ENCODE measurements at places on chromosomes 2 and 18.
A peak's percentile ranks its signal among the peaks of the same experiment; 100 is the strongest.

GRCh38 chr2:136124805-136125204, 6.9 kb upstream of the CXCR4 start:
- no peak for DNase-seq

- no peak for DNase-seq
These were observed 673.8 kb upstream of the FANCL start for GRCh38 chr2:58914733-58915505.

DNA sequence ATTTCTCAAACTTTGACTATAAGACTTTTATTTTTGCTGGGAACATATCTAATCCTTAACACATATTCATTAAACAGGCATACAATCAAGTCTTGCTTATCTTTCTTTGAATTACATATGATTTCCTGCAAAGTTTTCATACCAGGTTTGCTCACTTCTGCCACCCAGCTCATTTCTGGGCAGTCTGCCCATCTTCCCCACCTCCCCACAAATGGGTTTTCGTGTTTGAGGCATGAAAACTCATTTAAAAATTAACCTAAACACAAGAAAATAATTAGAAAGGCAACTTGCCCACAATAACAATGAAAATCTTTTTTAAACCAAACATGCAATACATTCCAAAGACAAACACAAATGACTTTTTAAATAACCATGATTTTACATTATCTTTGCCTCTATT, 3.4 kb downstream of the CHST9 start:
- DNase-seq: no peak

- no peak for DNase-seq
These were observed 31.4 kb downstream of the NPPC start for GRCh38 chr2:231894566-231895380.

DNA sequence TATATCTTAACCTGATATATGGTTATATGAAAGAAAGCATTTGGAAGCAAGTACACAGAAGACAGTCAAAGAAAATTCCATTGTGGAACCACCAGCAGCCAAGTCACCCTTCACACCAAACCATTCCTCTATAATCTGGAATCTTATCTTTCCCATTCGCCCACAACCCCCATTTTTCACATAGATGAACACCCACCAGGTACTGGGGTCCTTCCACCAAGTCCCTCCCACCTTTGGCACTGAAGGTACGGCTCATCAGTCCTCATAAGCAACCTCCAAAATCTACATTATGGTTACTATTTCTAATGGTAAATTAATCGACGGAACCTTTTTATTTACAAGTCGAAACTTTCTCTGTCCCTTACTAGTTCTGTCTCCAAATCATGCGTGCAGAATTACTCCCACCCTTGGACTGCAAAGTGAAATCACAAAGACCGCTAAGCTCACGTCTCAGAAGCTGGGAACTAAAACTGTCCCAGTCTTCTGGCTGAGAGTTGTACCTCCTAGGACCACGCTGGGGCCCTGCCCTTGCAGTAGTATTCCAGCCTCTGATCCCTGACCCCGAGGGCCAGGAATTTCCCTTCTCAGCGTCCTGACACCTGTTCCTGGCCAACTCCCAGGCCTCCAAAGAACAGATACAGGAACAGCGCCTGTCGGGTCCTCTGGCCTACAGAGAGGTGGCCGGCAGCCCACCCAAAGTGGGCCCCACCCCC, 702 bp downstream of the OLA1 start:
- DNase-seq: peak; percentile 46

DNA sequence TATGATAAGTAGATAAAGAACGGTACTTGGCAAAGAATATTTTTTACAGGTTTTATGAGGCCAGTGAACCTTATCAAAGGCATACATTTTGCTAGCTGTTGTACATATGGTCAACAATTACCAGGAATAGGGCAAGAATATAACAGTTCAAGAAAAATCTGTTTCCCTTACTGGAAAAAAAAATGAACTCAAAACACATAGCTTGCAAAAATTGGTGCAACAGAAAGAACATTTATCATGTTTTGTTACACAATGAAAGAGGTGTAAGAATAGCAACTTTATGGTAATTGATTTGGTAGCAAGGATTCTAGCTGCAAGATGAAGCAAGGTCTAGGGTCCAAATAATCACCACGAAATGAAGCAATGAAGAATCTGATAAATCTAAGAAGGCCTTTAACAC, 41.6 kb downstream of the TTC21B start:
- DNase-seq: no peak

- no peak for DNase-seq
These were observed 1.6 kb downstream of the NFATC1 start for GRCh38 chr18:79397247-79397829.

DNA sequence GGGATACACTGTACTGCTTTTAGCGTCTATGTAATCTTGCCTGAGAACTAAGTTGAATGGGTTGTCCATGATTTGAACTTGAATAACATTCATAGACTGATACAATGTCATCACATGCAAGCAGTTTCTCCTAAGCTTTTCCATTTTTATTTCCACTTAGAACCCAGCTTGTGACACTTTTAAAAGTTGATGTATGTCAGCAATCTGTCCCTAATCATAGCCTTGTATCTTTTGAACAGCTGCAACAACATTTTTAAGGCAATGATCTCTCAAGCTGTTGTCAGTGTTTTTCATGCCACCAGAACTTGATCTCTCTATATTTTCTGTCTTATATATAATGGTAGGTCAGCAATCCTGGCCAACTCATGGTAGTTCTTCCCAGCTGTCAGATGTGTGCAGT, 185.0 kb downstream of the DOK6 start:
- DNase-seq: no peak

DNA sequence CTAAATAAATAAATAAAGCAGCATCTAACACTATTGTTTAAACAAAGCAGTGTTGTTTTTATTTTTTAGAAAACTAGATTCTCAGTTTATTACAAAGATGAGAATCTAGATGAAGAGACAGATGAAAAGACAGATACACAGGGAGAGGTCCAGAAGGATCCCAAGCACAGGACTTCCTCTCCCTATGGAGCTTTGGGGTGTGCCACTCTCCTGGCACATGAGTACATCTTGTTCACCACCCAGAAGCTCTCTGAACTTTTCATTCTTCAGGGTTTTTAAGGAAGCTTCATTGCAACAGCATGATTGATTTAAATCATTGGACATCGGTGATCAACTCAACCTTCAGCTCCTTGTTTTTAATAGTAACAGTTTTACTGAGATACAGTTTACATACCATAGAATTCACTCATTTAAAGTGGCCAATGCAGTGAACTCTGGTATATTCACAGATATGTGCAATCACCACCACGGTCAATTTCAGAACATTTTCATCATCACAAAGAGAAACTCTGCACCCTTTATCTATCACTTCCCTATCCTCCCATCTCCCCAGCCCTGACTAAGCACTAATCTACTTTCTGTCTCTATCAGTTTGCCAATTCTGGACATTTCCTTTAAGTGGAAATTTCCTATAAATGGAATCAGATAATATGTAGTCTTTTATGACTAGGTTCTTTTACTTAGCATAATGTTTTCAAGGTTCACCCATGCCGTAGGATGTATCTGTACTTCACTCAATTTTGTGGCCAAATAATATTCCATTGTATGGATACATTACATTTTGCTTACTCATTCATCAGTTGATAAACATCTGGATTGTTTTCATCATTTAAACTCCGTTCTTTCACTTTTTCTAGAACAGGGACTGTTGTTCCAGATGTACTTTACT, 62.3 kb upstream of the ZFP36L2 start:
- DNase-seq: no peak

DNA sequence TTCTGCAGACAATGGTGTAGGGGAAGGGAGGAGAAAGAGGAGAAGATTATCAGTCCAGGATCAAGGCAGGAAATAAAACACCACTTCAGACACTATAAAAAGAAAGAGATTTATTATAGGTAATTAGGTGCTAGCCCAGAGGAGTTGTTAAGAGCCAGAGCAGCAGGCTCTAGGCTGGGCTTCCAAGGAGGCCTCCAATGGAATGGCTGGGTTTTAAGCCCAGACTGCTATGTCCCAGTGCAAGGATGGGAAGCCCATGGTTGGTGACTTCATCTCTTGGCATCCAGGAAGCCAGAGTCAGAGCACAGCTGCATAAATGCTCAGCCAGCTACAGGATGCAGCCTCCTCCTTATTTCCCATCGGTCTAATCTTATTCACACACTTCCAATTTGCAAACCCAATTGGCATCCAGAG, 95.6 kb downstream of the LAMA3 start:
- no peak for DNase-seq

DNA sequence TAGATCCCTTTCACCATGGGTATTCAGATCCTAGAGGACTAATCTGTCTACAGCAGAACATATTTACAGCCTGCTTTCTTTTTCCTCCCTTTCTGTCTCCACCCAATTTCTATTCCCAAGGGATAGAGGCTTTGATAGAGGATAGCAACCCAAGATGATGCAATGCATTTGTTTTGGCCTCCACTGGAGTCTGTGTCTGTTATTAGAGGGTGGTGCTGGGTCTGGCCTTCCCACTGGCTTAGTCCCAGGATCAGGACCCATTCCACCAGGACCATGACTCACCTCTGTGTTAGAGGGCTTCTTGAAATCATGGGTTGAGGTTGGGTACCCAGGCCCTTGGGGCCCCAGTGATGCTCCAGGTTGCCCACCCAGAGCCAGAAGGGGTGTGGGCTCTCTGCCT, 239.7 kb upstream of the TNP1 start:
- no peak for DNase-seq

- DNase-seq: peak; percentile 28
These were observed 279.1 kb downstream of the ZEB2 start for GRCh38 chr2:144240656-144241339.

- no peak for DNase-seq
These were observed 31.7 kb upstream of the CERS6 start for GRCh38 chr2:168424112-168424951.

DNA sequence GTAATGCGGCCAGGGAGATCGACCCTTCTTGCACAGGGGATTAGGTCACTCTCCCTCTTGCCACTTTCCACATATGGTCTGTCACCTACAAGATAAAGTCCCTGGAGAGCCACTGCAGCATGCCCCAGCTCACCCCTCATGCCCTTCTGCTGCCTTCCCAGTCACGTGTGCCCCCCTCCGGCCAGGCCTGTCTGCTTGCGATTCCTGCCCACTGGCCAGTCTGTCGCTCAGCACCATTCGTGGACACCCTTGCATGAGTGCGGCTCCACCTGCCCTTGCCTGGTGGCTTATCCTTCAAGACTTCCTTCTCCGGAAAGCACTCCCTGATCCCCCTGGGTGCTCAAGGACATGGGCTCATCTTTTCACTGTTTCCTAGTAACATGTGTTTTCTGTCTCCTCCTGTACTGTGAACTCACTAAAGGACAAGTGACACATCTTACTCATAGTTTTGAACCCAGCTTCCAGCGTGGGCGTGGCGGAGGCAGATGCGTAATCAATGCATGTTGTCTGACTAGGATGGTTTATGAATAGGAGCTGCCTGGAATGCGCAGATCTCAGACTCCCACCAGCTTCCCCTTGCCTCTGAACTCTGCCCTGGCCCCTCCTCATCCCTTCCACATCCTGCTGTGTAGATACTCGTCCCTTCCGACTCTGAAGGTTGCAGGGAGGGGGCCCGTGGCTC, 7.8 kb upstream of the NT5DC4 start:
- no peak for DNase-seq

- DNase-seq: no peak
These were observed 6.2 kb upstream of the ZNF236 start for GRCh38 chr18:76816127-76816526.

GRCh38 chr2:11156396-11157075, 1.3 kb downstream of the SLC66A3 start:
- no peak for DNase-seq

- no peak for DNase-seq
These were observed 1234.6 kb upstream of the CHAC2 start for GRCh38 chr2:52532956-52533355.

DNA sequence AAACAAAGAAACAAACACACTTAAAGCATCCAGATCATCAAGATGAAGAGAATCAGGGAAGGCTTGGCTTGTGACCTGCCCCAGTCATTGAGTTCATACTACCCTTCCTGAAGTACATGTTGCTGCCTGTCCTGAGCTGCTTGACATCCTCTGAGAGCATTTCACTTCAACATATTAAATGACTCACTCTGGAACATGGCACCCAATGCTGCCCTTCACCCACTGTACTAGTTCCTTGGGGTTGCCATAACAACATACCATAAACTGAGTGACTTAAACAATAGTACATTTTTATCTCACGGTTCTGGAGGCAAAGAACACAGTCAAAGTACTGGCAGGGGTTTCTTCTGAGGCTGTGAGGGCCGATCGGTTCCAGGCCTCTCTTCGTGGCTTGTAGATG, 371.3 kb downstream of the RNF144A start:
- DNase-seq: no peak

DNA sequence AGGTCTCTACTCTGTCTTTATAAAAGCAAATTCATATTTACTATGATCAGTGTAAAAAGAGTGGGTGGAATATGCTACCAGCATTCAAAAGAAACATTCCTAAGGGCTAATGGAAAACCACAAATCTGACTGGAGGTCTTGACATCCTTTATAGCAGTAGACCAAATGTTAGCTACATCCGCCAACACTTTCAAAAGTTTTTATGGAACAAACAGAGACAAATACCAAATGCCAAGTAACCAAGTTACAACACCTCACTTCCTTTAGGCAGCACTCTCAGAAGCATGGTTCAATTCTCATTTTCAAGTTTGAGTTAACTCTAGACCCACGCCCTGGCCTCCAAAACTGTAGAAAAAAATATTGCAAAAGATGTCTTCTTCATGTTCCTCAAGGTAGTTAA, 78.3 kb upstream of the SETBP1 start:
- DNase-seq: no peak

DNA sequence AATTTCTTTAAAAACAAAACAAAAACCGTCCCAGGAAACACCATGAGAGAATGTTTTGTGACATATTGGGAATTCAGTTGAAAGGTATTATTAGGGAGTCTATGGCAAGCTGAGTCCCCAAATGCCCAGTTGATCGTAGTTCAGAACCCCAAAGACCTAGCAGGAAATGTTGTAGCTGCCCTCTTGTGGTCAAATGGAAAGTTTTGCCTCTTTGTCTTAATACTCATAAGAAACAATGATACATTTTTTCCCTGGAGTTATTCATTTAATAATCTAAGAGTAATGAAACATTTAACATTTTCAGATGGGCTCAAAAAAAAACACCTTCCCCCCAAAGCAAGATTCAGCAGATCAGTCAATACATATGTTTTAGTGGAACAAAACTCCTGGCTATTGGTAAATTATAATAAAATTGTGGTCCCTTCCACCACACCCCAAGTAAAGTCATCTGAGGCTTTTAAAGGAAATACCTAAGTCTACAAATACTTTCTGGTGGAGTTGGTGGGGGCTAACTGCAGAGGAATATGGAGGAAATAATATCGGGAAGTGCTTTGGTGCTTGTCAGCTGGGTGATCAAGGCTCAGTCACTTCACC, 37.8 kb upstream of the EFEMP1 start:
- peak; percentile 43 for DNase-seq

- no peak for DNase-seq
These were observed 110.2 kb downstream of the OLA1 start for GRCh38 chr2:174138161-174138560.

All from GM13976 (cell line).